ENCODE measurements at places on chromosomes 7 and 10.

DNA sequence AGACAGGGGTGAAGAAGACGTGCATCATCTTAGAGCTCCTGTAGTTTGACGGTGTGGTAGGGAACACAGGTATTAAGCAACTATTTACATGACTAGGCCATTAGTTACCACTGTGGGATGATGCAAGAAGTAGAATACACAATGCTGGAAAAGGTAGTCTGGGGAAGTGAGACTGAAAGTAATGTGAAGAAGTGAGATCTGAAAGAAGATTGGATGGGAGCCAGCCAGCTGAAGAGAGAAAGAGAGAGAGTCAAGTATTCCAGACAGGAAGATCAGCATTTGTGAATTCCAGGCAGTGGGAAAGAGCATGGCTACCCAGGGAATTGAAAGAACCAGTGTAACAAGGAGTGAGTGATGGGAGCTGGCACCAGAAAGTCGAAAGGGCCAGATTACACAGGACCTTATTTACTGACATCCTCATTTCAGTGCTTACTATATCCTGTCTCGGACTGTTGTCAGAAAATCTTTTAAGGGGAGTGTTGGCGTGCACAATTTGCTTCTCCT lies 4.0 kb upstream of the CFAP58 start:
- DNase-seq = no peak

GRCh38 chr7:67896721-67897120 lies 900.1 kb downstream of the TYW1 start:
- DNase-seq = no peak

- no peak for DNase-seq
Observed at GRCh38 chr7:25823571-25823970, 328.4 kb upstream of the NFE2L3 start.

GRCh38 chr10:50291261-50291850 lies 40.0 kb upstream of the ASAH2 start:
- DNase-seq = no peak

DNA sequence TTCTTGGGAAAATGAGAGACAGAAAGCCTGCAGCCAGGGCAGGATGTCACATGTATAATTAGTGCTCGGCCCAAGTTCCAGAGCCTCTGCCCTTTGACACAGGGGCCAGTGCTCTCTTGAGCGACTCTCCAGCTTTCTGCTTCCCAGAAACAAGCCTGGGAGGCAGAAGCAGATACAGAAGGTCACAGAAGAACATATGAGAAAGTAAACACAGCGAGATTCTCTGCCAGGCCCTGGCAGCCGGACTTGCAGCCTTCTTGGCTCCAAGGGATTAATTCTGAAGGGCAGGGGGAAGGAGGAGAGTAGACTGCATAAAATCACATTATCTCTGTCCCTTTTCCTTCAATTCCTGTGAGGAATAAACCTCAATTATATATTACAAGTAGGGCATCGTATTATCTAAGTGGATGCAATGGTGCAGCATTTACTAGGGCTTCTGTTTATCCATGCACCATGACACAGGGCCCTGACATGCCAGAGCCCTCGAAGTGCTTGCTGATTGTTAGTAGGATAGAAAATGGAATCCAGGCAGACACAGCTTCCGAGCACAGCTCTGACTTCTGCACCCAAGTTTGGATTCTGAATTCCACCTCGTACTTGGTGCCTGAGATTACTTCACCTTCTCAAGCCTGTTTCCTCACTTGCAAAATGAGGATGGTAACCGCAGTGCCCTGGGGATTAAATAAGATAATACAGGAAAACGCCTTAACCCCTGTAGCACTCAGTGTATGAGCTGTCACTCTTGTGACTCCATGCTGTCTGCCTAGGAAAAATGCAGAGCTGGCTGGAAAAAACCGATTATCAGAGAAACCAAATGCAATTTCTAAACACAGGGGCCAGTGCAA lies 536.5 kb downstream of the TNS3 start:
- DNase-seq = no peak

GRCh38 chr7:44977304-44977958 lies 1.4 kb downstream of the MYO1G start:
- peak; percentile 51 for DNase-seq

GRCh38 chr10:120738658-120739057 lies 112.5 kb upstream of the WDR11 start:
- no peak for DNase-seq

- no peak for DNase-seq
Observed at GRCh38 chr7:78792624-78793023, 660.8 kb downstream of the MAGI2 start.

GRCh38 chr10:26573674-26574073 lies 123.8 kb upstream of the PDSS1 start:
- no peak for DNase-seq

GRCh38 chr10:124732931-124733570 lies 11.1 kb downstream of the FAM53B start:
- peak; percentile 91 for DNase-seq

GRCh38 chr7:90401989-90402388 lies 1.3 kb upstream of the CLDN12 start:
- no peak for DNase-seq

DNA sequence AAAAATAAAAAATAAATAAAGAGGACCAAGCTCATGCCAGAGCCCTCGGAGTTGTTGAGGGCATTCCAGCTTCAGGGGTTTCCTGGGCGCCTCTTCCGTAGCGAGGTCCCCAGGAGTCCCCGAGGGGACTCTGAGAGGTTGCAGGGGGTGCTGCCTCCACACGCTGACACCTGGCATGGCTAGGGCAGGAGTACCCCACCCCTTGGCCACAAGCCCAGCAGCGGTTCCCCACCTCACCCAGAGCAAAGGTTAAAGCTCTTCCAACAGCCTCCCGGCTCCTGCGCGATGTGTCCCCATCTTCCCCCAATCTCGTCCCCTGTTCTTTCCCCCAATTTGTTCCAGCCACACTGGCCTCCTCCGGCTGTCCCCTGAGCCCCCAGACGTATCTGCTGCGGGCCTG lies 4.5 kb downstream of the AMZ1 start:
- DNase-seq = no peak

GRCh38 chr7:12094365-12094921 lies 116.7 kb upstream of the TMEM106B start:
- no peak for DNase-seq

DNA sequence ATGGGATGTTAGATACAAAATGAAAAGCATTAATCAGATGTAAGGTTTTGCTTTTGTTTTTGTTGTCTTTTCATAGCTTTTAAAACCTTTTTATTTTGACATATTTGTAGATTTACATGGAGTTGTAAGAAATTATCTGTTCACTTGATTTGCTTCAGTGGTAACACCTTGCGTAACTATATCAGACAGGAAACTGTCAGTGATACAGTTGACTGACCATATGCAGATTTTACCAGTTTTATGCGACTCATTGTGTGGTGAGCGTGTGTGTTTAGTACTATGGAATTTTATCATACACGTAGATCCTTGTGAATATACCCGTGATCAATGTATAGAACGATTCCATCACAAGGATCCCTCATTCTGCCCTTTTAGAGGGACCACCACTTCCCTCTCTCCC lies 701.4 kb downstream of the SUGCT start:
- no peak for DNase-seq

- DNase-seq = no peak
Observed at GRCh38 chr7:92730808-92731207, 105.6 kb downstream of the CDK6 start.

GRCh38 chr10:66931949-66932343 lies 6.1 kb downstream of the LRRTM3 start:
- DNase-seq = no peak

DNA sequence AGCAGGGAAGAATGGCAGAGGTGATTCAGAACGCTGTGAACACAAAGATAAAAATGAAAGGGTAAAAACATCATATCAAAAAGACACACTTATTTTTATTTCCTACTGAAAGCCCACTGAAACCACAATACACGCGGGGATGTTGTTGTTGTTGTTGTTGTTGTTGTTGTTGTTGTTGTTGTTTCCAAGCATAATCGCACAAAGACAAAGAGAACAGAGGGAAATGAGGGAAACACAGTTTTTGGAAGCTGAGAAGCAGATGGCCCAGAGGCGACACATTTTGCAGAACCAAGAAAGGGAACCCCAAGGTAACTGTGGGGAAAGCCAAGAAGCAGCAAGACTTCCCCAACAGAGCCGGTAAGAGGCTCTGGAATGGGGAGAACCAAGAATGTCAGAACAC lies 113.9 kb downstream of the PARD3 start:
- no peak for DNase-seq

- DNase-seq = no peak
Observed at GRCh38 chr7:5523052-5523711, 99.5 kb upstream of the TNRC18 start.

DNA sequence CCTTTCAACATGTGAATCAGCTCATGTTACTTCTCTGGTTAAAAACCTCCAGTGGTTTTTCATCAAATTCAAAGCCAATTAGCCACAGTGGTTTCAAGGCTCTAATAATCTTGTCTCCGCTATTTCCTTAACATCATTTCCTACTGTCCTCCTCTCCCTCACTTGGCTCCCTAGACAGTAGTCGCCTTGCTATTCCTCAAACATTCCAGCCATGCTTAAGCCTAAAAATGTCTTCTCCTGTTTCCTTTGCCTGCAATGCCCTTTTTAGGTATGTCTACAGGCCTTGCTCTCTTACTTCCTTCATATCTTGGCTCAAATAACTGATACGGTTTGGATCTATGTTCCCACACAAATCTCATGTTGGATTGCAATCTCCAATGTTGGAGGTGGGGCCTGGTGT lies 779.4 kb upstream of the LRRN3 start:
- DNase-seq = no peak

DNA sequence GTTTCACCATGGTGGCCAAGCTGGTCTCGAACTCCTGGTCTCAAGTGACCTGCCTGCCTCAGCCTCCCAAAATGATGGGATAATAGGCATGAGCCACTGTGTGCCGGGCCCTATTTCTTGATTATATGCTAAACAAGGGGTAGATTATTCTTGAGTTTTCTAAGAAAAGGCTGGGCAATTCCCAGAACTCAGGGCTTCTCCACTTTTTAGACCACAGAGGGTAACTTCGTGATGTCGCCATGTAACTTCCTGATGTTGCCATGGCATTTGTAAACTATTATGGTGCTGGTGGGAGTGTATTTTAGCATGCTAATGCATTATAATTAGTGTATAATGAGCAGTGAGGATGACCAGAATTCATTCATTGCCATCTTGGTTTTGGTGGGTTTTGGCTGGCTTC lies 35.8 kb downstream of the OTUD1 start:
- DNase-seq = no peak

DNA sequence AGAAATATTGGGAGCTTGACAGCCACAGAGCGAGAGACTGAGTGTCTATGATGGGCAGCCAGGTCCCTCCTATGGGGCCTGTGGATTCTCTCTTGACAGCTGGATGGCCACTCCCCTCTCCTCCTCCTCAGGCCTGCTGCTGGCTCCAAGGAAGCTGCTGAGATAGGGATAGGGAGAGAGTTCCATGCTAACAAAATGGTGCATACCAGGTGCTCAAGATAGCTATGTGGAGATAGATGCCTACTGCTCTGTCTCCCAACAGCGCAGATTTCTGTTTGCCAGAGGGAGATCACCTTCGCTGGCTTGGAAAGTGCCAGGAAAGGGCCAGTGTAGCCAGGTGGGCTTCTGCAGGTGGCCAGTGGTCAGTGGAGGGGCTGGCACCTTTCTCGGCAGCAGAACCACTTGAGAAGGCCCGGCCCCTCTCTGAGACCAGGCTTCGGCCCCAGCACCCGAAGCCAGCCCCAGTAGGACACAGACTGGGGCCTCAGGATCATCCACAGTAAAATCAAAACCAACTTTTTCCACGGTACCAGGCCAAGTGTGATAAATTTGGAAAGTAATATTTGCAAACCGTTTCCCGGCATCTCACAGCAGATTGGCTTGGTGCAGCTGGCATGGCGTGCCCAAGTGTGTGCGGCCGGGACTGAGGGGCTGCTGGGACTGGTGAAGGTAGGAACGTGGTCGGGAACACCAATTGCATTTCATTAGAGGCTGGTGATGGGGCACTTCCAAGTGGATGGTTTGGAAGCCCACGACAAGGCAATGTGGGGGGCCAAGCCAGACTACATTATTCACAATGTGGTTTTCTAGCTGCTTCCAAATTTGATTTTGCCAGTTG lies 139.6 kb downstream of the PTPN20 start:
- no peak for DNase-seq

DNA sequence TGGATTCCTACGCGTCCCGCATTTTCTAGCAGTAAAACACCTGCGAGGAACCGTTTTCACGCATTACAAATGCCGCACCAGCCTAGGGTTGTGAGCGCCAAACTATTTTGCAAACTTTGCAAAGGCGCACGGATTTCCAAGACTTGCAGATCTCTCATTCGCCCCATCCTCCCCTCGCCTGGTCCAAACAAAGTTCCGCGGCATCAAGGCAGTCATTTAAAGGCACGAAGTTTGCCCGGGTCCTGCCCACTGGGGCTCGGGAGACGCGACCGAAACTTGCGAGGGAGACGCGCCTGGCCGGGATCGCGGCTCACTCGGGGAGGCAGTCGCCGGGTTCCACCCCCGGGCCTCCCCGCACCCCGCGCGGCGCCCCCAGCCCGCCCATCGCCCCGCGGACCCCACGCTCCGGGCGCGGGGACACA lies 613 bp downstream of the USP6NL start:
- peak; percentile 81 for DNase-seq

- peak; percentile 45 for DNase-seq
Observed at GRCh38 chr10:59098387-59098786, 78.1 kb upstream of the PHYHIPL start.

DNA sequence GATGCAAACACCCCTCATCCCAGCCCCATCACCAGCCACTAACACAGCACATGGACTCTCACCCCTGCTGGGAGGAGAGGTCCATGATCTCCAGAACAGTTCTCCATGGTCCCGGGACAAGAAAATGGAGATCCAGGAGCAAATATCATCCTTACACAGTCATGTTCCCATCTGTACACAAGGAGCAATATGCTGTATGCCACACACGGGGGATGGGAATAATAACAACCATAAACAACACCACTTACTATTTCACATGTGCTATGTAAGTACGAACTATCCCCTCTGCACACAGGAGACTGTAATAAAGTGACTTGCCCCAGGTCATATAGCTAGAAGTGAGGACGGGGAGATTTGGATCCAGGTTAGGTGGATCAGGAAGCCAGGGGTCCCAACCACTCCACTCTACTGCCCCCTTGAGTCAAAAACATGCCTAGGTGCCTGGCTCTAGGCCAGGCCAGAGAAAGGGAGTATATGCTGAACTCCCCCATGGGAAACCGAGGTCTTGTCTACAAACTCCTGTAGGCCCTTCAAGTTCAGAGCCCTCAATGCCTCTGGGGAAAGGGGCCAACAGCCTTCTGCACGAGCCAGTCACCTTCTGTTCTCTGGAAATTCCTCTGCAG lies 34.1 kb downstream of the LRRC20 start:
- peak; percentile 41 for DNase-seq

GRCh38 chr7:73920406-73921134 lies 59.6 kb downstream of the TMEM270 start:
- no peak for DNase-seq

GRCh38 chr10:30747633-30748032 lies 118.1 kb upstream of the LYZL2 start:
- DNase-seq = no peak
